H1 (cell line): ENCODE measurements at places on chromosomes 3 and 15. TPM values are rescaled to one million over a fixed set of nuclear protein-coding genes. Genes with fewer than 3 reads are reported as not detected.

The GATM gene
- 10.0 and 10.2 TPM in 2 replicates for total RNA-seq

The PP2D1 gene
- not detected in 2 replicates for total RNA-seq

The ERICH6 gene
- not detected in 2 replicates for total RNA-seq

The LYZL4 gene
- not detected in 2 replicates for total RNA-seq

The CDC25A gene
- total RNA-seq: 62.1 and 65.0 TPM in 2 replicates

The ITIH1 gene
- not detected in 2 replicates for total RNA-seq

The EOMES gene
- 0.47 and 0.50 TPM in 2 replicates for total RNA-seq

The ADCY5 gene
- total RNA-seq: 18.5 and 18.9 TPM in 2 replicates

The TMEM212 gene
- total RNA-seq: not detected in 2 replicates
